ENCODE measurements at places on chromosomes 1 and 21.

- peak; percentile 84 for DNase-seq
Observed at GRCh38 chr1:156160743-156161171, 7.4 kb downstream of the SEMA4A start.

GRCh38 chr1:98884864-98885263, 119.8 kb downstream of the PLPPR5 start:
- DNase-seq: no peak

DNA sequence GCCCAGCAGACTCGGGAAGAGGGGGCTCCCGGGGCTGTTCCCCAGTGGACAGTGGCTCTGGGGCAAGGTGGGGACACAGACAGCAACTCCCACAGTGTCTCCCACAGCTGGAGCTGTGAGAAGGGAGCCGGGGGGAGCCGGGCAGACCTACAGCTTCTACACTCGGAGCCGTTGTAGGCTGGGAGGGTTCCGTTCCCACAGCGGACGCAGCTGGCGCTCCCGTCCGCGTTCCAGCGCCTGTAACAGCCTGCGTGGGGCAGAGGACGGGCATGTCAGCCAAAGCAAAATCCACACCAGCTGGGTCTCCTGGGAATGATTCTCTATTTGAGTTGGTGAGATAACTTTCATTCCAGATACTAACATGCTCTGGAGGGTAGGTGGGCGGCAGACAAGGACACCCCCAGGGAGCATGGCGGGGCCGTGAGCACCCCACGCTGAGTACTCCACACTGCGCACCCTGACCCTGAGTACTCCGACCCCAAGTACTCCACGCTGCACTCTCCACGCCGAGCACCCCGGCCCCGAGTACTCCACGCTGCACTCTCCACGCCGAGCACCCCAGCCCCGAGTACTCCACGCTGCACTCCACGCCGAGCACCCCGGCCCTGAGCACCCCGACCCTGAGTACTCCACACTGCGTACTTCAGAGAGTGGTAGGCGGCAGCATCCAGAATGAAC, 13.4 kb upstream of the RNF223 start:
- no peak for DNase-seq

- no peak for DNase-seq
Observed at GRCh38 chr1:242522304-242522945, 2.1 kb downstream of the PLD5 start.

- DNase-seq: no peak
Observed at GRCh38 chr1:110672753-110673108, 2.0 kb downstream of the KCNA3 start.

- peak; percentile 55 for DNase-seq
Observed at GRCh38 chr1:206002871-206003801, at the start of gene RAB7B. RAB7B (minus strand) TSS chr1:206003395; CDS start chr1:205994135, 9,260 bp downstream.

GRCh38 chr1:169019419-169020058, 87.0 kb upstream of the ATP1B1 start:
- DNase-seq: no peak

DNA sequence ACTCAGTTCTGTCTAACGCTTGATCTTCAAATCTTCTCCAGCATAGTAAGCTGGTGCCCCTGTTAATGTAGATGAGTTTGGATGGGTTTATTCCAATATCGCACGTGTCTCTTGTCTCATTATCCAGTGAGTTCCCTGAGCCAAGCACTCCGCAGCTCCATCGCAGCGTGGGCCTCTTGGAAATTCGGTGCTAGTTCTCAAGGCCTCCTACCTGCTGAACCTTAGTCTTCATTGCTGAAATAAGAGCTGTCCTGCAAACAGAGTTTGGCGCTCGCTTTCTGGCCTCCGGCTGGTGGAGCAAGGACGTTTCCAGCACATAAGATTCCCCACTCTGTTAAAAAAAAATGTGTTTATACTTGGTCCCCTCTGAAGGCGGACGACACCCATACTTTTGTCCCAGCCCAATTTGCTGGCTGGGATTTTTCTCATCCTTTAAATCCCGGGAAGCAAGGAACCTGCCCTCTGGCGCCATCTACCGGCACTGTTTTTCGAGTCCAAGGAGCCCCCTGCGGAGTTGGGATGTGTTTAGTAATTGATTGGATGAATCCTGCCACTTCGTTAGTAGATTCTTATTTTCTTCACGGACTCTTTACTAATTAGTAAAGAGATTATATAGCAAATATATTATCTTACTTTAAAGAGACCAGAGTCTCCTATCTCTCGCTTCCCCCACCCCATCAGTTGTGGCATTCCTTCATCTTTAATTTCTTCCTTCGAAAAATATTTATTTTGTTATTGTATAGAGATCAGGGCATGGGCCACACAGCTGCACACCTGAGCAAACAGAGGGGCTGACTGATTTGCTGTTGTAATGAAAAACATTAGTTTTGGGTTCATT, 14.7 kb downstream of the JUN start:
- DNase-seq: no peak

GRCh38 chr1:180836449-180836848, 76.2 kb upstream of the KIAA1614 start:
- no peak for DNase-seq

- no peak for DNase-seq
Observed at GRCh38 chr1:59237900-59238299, 59.0 kb upstream of the FGGY start.

DNA sequence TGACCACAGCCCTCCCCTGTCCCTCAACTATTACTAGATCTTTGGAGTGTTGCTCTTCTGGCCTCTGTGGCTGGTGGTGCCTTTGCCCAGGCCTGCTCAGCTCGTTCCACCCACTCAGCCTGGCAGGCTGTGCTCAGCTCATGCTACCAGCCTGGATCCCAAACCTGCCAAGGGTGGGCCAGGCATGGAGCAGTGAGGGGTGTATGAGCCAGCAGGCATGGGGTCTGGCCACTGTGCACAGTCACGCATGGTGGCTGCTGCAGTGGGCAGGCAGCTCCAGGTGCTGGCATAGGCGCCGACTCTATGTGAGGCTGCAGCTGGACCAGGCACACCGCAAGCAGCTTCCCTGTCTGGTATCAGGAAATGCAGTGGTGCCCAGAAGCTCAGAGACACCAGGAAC, 449.9 kb downstream of the MATN1 start:
- no peak for DNase-seq

DNA sequence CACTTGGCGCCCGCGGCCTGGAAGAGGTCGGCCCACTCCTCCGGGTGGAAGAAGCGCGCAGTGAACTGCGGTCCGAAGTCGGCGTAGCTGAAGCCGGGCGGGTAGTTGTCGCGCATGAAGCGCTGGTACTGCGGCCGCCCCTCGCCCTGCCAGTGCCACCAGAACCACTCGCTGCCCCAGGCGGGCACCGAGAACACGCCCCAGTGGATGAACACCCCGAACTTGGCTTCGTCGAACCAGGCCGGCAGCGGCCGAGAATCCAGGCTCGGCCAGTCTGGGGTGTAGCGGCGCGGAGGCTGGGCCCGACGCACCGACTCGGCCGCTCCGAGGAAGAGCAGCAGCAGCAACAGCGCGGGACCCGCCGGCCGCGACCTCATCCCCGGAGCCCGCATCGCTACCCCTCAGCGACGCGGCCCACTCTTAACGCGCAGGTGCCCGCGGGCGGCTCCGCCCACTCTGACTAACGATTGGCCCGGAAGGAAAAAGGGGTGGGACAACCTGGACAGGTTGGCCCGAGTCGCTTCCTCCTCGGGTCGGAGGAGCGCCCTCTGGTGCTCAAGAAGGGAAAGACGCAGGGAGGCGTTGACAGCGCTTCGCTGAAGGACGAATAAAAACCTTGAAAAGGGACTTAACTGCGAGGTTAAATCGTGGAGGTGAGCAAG, at the start of gene FUCA1:
TSS of gene FUCA1 (minus strand) at position 396 of the 662 bp plus-strand sequence. CDS start at position 392, 4 bp downstream.
- peak; percentile 90 for DNase-seq

GRCh38 chr1:6287431-6287886, 26.6 kb upstream of the GPR153 start:
- DNase-seq: no peak

- no peak for DNase-seq
Observed at GRCh38 chr1:209869291-209870149, 41.7 kb downstream of the UTP25 start.

DNA sequence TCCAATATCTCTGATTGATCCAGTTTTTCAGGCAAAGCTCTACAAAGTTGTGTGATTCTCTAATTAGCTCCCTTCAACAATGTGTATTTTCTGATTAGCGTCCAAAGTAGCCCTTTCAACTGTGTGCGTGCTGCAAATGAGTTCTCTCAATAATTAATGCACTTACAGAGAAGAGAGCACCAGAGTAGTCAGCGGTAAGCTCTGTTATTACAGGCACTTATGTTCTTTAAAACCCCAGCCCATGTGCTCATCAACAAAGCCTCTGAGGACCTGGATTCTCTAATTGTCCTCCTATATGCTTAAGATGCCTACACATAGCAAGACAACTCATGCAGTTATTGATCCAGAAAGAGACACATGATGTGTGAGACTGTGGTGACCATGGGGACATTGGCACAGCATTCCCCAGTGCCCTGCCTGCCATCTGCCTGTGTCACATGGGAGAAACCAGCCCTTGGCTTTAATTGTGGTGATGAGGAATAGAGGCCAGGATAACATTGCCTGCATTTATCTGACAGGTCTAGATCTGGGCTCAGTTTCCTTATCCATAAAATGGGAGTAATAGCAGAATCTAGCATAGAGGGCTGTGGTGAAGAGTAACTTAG, 151.7 kb downstream of the PCP4 start:
- no peak for DNase-seq

DNA sequence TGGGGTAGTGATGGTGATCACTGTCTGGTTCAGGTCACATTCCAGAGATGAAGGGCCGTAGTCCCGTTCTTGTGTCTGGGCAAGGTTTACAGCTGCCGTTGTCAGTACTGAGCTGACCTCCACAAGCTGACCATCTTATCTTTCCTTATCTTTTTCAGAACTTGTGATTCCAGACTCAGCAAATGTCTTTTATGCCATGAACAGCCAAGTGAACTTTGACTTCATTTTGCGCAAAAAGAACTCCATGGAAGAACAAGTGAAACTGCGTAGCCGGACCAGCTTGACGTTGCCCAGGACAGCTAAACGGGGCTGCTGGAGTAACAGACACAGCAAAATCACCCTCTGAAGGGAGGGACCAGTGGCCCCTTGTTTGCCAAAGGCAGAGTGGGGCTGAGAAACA, 111.6 kb downstream of the COLGALT2 start:
- DNase-seq: no peak

GRCh38 chr1:53678938-53679825, 59.8 kb downstream of the GLIS1 start:
- no peak for DNase-seq

GRCh38 chr1:1594602-1595260, 5.2 kb downstream of the FNDC10 start:
- DNase-seq: no peak

DNA sequence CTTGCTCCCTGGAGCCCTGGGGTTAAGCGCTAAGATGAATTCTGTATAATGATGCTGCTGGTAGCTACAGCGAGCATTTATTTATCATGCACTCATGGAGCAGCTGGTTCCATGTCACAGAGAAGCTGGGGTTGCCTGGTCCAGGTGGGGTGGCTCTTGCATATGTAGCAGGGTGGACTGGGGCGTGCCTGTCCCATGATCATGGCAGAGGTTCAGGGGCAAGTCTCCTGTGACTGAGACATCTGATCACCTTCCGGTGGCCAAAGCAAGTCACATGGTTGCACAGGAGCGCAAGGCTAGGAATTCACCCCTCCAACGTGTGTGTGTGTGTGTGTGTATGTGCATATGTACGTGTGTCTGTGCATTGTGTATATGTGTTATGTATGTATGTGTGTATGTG, 15.6 kb upstream of the KCNAB2 start:
- no peak for DNase-seq

DNA sequence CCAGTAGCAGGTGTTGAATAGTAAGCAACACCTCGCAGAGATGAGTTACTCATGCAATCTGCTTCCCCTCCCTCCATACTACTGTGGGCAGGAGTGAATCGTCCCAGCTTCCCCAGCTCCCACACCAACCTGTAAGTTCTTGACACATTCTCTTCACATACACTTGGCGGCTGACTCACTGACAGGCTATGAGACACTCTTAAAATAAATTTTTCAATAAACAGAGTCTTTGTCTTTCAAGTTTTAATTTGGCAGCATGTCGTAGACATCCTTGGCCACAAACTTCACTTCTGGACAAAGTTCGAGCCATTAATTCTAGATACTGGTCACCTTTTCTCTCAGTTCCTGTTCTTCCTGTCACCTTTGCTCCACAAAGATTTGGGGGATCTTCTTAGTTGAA, 290.7 kb downstream of the TM2D1 start:
- DNase-seq: no peak

DNA sequence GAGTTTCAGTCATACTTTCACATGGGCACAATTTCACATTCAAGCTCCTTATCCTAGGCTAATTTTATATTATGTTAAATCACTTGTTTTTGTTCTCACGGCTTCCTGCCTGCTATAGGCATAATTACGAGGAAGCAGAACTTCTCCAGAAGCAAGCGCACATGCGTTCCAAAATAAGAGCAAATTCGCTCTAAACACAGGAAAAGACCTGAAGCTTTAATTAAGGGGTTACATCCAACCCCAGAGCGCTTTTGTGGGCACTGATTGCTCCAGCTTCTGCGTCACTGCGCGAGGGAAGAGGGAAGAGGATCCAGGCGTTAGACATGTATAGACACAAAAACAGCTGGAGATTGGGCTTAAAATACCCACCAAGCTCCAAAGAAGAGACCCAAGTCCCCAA, at the start of gene CORT:
TSS of gene CORT (plus strand) at position 281 of the 400 bp plus-strand sequence. CDS start 193 bp downstream, outside the sequence.
- no peak for DNase-seq

GRCh38 chr1:220213382-220213983, 58.8 kb downstream of the RAB3GAP2 start:
- DNase-seq: no peak

- DNase-seq: no peak
Observed at GRCh38 chr1:242802973-242803372, 278.5 kb upstream of the PLD5 start.

GRCh38 chr1:7401814-7402547, 369.1 kb upstream of the VAMP3 start:
- peak; percentile 87 for DNase-seq

DNA sequence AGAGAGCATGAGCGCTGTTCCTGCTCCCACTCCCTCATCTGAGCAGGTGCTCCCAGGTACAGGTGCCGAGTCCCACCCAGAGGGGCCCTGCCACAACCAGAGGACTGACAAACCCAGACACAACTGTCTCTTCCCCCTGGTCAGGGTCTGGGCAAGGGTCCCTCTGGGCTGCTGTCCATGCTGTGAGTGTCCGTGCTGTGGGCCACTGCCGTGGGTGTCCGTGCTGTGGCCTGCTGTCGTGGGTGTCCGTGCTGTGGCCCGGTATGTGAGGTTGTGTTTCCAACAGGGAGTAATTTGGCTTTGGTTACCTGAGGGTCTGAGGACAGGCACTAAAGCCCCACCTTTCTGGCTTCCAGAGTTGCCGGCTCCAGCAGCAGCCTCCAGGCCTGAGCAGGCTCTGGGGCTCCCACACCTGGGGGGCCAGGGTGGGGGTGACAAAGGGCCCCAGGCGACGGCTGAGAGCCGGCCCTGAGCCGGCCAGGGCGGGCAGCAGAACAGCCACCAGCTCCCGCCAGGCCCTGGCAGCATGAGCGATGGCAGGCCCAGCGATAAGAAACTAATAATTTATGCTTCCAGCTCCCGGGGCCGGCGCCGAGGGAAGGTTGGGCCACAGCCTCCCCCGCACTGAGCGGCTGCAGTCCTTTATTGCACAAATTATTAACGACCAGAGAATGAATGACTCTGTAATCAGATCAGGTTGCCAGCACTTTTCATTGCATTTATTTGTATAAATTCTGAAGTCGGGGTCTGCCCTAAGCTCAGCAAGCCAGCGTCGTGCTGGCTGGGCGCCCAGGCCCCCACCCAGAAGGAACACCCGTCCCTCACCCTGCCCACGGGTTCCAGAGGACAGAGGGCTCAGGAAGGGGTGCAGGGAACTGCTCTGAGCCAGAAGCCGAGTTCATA, 7.3 kb upstream of the SAMD11 start:
- no peak for DNase-seq

All from HTR-8/SVneo (cell line).